Panc1 (cell line): ENCODE measurements at places on chromosomes 3 and 15. TPM values are rescaled to one million over a fixed set of nuclear protein-coding genes. Genes with fewer than 3 reads are reported as not detected.

COLQ gene
- 0.64 TPM for total RNA-seq

ACAA1 gene
- total RNA-seq, result 52.0 TPM

CYB561D2 gene
- 27.5 TPM for total RNA-seq

GHSR gene
- not detected for total RNA-seq

GREM1 gene
- 0.41 TPM for total RNA-seq

BCL2A1 gene
- total RNA-seq, result 4.7 TPM

HOMER2 gene
- 35.9 TPM for total RNA-seq
